Fibroblast of skin of right biceps (primary cell): ENCODE measurements at places on chromosomes 3 and 15.

DNA sequence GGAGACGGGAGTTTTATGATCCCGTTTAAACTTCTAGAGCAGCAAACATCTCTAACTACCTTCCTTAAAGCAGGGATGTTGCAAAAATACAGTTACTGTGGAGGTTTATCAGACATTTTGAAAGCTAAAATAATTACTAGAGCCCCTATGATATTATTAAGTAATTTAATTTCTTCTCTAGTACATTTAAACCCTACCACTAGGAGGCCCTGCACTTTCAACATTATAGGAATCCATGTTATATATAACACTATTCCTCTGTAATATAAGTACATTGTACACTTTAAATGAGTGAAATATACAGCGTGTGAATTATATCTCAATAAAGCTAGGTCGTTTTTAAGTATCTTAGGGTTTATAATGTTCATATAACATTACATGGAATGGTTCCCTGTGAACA lies 11.5 kb downstream of the SETMAR start:
- no peak for DNase-seq

- DNase-seq = no peak
These were observed 3.7 kb upstream of the GASK1A start for GRCh38 chr3:42975456-42975855.

- DNase-seq = peak; percentile 45
These were observed 15.7 kb upstream of the LRRC58 start for GRCh38 chr3:120364821-120365220.

DNA sequence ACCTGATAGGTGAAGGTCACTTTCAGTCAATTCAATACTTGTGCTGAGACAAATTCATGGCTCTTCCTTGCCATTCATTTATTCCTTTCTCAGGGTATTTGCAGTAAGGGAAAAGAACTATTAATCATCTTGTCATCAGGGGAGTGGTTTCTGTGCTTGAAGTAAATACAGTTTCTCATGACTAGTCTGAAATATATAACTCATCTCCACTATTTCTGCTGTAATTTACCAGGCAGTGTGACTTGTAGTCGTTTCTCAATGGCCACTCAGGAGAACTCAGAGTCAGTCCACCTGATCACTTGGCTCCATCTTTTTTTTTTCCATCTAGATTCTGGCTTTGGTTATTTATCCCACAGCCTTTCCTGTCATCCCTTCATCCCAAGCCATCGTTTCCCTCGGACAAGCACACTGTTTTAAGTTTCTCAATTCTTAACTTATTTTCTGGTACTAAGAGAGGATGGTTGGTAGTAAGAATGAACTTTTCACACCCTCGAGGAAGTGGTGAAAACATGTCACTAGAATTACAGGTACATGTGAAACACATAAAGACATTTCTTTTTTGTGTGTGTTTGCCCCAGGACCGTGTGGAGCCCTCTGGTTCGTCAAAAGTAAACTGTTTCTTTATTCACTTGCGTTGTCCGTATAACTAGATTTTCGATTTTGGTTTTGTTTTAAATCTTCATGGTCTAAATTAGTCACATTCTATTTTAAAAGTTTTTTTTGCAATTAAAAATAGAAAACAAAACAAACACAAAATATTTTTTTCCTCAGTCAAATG lies 620.2 kb downstream of the ZBBX start:
- no peak for DNase-seq

DNA sequence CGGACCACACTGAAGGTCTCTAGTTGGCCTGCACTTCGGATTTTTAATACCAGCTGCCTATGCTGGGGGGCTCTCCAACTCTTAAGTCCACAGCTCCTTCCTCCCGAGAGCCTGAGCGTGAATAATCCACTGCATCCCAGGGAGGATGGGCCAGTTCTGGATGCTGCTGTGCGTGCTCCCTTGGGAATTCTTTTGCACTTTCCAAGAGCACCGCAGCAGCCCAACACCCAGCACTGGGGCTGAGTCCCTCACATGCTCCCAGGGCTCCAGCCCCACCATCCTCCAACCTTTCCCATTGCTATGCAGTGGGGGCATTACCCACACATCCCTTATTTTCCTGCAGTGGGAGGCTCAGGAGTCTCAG lies 136.4 kb upstream of the IQSEC1 start:
- DNase-seq = no peak

DNA sequence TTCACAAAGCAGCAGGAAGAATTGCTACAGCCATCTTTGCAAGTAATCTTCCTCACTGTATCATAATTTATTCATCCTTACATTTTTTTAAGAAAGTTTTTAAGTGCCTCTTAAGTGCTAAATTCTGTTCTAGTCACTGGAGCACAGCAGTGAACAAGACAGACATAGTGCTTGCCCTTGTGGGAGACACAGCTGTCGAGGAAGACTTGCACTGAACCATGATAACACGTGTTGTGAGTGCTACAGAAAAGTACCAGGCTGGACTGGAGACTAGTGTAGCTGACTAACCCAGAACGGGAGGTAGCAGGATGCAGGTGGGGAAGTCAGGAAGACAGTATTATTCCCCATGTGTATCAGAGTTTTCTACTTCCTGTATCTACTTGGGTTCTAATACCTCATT lies 300.6 kb downstream of the TBL1XR1 start:
- DNase-seq = no peak

DNA sequence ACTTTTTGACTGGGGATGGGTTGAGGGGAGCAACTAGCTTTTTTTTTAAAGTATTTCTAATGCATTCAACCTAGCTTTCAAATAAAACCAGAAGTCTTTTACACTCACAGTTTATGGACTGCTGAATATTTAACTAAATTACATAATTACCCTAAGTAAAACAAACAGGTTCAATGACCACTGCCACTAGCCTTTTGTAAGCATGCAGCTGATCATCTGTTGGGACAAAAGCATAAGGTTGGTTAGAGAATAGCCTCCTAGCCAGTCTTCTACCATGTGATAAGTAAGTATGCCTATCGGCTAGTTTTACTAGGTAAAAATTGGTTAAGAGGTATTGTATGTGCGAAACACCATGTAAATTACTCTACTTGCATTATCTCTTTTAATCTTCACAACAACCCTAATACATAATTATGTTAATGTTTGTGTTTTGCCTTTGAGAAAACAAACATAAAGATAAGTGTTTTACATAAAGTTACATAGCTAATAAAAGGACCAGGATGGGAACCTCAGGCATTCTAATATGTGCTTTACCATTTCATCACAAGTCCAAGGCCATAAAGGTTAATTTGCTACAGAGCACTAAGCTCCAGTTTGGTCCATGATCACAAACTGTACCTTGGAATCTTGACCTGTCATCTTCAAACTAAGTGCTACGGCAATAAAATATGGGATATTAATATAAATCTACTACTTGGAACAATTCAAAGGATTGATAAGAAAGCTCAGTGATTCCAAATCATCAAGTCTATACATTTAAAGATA lies 13.2 kb downstream of the PFN2 start:
- DNase-seq = no peak

GRCh38 chr3:123899300-123899865 lies 15.3 kb upstream of the MYLK start:
- DNase-seq = no peak

DNA sequence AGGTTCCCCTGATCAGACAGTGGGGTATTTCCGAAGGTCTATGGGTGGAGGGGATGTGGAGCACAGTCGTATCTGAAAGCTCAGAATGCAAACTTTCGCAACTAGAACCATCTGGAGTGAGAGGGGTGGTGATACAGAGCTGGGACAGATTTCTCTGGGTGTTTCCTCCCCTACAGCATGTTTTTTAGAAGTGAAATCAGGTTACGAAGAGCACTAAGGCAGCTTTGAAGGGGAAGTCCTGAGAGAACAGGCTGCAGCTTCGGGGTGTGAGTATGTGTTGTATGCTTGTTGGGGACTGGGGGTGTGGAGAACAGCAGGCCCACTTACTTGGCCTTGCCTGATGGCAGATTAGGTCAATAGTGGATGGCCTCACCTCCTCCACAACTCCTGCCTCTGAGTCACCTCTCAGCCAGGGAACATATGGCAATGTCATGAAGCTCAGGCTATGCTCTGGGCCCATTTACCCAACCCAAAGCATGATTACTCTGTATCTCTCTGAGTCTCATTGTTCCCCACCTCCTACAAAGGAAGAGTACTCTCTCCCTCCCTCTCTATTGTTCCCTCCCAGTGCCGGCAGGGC lies 107.2 kb upstream of the RASGRP1 start:
- DNase-seq = no peak

- no peak for DNase-seq
These were observed 130.5 kb upstream of the PHLDB2 start for GRCh38 chr3:111728566-111728935.

DNA sequence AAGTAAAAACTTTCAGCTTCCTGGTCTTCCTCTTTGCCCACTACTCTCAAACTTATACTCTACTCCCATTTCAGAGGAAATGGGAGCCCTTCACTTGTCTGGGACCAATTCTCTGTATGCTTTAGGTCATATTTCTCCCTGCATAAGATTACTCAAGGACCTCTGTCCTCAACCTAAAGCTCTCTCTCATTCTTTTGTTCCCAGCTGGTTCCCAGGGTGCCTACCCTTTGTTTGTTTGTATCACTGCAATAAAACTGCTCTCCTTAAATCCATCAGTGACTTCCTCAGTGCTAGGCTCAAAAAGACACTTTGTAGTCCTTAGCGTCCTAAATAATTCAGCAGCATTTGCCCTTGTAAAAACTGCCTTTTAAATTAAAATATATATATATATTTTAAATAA lies 2.9 kb downstream of the NGRN start:
- DNase-seq = no peak

DNA sequence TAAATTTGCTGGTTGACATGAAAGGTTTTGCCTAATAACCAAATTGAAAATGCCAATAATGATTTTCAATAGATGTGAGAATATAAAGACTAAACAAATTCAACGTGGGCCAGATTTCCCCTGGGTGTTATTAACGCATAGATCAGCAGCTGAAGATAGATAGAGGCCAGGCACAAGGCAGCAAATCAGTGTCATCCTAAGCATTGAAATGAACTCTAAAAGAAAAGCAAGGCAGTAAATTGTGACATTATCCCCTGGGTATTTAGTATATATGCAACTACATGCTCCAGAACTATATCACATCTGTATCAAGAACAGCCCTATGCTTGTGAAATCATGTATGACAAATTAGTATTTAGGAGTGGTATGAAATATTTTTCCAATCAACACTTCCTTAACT lies 167.1 kb upstream of the EPHA3 start:
- DNase-seq = no peak

GRCh38 chr3:172710664-172711453 lies at the start of gene NCEH1:
Gene NCEH1, minus strand, starts transcription at chr3:172711067. Its CDS starts 83 bp downstream, at chr3:172710984.
- peak; percentile 98 for DNase-seq

- no peak for DNase-seq
These were observed 3.5 kb downstream of the GABRA5 start for GRCh38 chr15:26870346-26870745.

GRCh38 chr15:74750751-74751150 lies 2.1 kb downstream of the CYP1A2 start:
- DNase-seq = no peak

DNA sequence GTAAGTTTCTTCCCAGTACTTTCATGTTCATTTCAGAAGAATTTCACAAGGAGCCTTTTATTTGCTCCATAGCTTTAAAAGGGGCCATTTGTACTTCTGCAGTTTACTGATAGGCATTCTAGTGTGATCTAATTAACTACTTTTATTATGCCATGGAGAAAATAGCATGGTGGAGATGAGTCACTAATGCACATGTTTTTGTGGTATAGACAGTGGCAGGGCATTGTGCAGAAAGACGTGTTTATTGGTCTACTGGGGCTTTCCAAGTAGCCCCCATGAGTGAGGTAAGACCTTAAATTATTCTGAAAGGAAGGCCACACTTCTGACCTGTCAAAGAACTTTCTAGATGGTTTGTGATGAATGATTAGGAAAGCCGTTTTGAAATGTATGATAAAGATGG lies 810.0 kb upstream of the NR2F2 start:
- peak; percentile 30 for DNase-seq

- no peak for DNase-seq
These were observed 162.9 kb downstream of the VGLL4 start for GRCh38 chr3:11480663-11481298.

DNA sequence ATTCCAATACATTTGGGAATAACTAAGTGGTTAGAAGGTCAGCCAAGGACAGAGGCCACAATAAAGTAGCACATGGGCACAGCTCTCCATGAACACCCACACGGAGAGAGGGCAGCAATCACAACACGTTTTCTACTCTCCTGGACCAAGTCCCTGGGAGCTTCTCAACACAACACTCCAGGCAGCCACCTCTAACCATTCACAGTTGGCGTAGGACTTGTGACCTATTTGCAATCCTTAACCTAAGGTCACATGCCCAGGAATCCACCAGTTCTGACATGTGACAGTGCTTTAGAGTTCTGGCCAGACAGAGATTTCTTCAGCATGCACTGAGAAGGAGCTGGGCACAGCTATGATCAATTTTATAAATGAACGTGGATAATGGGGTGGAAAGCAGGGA lies 280.8 kb downstream of the SHQ1 start:
- no peak for DNase-seq

DNA sequence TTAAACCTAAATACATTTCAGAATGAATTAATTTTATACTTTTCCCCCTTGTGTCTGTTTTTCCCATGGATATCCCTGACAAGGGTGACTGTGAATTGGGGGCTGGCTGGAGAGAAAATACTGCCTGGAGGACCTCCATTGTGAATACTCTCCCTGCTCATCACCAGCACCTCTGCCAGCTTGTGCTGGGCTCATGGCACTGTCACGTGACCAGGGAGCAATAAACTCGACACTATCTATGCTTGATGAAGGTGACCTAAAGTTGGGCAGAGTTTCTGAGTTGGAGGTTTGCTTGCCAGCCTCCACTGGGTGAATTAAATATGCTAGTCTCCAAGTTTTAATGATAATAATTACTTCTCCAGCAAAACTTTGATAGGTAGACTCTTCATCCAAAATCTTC lies 189.5 kb downstream of the SPATA16 start:
- no peak for DNase-seq

DNA sequence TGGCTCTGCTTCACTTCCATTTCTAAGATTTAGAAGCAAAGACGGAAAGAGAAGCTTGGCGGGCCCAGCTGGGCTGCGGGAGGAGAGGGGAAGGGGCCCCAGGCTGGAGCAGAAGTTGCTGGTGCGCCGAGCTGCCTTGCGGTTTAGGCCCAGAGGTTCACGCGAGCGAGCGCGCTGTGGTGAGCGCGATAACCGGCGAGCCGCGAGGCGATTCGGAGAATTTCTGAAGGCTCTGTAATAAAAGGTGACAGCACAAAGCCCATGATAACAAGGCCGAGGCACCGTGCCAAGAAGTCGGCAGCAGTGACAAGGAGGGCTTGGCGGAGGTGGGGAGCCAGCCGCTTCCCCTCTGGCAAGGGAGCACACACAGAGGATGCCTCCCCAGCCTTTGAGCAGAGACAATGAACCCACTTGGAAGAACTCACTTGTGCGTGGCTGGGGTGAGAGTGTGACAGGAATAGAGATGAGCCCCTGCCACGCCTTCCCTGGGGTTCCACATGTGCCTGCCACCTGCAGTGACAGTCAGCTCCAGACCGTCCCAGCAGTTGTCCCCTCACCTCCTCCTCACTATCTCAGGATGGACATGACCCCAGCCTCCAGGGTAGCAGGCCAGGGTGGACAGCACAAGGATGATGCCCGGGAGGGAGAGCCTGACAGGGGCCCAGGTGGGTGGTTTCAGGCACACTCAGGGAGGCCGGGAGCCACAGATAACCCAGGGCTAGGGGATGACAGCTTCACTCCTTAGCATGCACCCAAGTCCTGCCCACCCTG lies 315.2 kb downstream of the UACA start:
- DNase-seq = peak; percentile 23
